ENCODE measurements at places on chromosomes 11 and 22.

DNA sequence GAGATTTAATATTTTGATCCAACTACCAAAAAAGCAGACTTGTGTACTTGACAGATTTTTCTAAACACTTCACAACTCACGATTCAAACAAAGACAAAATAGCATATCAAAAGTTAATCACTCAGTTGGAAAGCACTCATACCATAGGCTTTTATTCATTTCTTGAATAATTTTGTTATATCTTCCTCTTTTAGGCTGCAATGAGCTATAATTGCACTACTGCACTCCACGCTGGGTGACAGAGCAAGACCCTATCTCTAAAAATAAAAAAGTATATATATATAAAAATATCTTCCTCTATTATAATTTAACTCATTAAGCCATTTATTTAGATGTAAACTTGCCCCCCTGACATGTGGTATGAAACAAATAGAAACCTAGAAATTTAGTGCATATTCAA is 19.9 kb downstream of the SC5D start:
- no peak for DNase-seq

DNA sequence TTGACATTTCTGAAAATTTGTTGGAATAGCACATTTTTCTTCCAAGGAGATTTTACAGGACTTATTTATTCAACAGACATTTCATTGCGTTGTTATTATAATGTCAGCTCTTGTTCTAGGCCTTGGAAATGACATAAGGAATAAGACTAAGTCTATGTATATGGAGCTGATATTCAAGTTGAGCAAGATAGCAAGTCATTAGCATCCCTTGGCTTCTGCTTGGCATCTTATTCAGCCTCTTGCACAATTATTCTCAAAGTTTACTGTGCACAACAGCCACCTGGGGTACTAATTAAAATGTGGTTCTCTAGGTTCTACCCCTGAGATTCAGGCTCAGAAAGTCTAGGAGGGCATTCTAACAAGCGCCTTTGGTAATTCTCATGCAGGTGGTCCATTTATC is 304.8 kb upstream of the DDI1 start:
- no peak for DNase-seq

GRCh38 chr11:4032097-4032496 is 62.5 kb upstream of the RRM1 start:
- no peak for DNase-seq

GRCh38 chr22:48644997-48645396 is 1182.7 kb downstream of the BRD1 start:
- no peak for DNase-seq

DNA sequence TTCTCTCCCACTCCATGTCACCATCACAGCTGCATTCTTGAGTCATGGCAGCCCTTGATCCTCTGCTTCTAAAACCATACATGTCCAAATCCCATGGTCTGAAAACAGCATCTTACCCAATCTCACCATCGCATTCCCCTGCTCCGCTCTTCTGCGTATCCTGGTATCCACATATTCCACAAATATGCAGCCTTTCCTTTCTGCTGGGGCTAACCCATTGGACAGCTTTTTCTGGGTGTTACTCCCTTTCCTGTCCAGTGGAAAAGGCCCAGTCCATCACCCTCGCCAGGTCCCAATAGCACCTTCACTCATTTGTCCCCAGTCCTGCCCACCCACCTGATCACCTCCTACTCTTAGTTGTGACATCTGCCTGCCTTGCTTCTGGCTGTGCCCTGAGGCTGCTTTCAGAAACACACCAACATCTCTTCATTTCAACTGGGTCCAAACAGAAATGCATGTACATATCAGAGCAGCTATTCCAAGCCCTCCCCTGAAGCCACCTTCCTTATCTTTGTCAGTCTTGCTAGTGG is 237.6 kb upstream of the TBCEL start:
- no peak for DNase-seq

- no peak for DNase-seq
Measured at GRCh38 chr22:46171940-46172339, 21.6 kb downstream of the PPARA start.

DNA sequence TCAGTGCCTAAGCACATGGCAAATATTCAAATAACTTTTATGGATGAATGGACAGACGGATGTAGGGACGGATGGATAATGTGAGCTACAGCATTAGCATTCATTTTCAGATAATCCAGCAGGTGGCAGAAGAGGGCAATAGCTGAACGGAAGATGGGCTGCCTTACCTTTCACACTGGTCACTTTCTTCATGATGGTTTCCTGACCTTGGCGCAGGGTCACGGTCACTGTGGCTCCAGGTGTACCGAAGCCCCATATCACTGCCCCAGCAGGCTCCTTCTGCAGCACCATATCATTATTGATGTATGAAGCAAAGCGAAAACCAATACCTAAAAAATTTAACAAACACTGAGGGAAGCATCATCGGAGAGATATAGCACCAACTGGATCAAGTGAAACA is 4.3 kb downstream of the SIAE start:
- DNase-seq = peak; percentile 35

GRCh38 chr11:45272701-45273100 is 13.4 kb downstream of the SYT13 start:
- DNase-seq = no peak

DNA sequence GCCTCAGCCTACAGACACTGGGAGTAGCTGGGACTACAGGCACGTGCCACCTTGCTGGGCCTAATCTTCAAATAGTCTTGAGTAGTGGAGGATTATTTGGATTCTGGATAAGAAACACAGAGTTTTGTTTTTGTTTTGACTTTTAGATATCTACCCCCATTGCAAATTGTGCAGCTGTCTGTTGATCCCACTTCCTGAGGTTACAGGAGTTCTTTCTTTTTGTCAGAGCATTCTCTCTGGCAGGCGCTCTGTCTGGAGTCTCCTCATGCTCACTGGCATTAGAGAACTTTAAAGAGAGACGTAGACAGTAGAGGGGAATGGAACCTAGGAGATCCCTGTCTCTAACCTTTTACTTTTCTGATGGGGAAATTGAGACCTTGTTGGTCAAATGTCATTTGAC is 7.8 kb upstream of the ADAMTS8 start:
- DNase-seq = no peak

GRCh38 chr11:106088896-106089295 is 11.4 kb downstream of the AASDHPPT start:
- DNase-seq = no peak

DNA sequence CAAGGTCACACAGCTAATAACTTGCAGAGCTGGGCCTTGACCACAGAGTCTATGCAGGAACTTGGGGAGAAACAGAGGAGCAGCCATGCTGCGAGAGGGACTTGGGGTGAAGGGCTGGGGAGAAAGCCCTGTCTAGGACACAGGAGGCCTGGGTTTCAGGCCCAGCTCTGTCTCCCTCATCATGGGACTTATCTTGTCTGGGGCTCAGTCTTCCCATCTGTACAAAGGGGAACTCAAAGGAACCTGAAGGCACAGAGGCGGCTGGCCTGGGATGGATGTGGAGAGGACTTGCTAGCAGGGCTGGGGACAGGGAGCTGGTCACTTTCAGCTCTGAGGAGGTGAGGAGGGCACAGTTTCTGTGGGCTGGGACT is 36.9 kb upstream of the TPBGL start:
- no peak for DNase-seq

- DNase-seq = no peak
Measured at GRCh38 chr11:548700-549603, 11.6 kb downstream of the LMNTD2 start.

DNA sequence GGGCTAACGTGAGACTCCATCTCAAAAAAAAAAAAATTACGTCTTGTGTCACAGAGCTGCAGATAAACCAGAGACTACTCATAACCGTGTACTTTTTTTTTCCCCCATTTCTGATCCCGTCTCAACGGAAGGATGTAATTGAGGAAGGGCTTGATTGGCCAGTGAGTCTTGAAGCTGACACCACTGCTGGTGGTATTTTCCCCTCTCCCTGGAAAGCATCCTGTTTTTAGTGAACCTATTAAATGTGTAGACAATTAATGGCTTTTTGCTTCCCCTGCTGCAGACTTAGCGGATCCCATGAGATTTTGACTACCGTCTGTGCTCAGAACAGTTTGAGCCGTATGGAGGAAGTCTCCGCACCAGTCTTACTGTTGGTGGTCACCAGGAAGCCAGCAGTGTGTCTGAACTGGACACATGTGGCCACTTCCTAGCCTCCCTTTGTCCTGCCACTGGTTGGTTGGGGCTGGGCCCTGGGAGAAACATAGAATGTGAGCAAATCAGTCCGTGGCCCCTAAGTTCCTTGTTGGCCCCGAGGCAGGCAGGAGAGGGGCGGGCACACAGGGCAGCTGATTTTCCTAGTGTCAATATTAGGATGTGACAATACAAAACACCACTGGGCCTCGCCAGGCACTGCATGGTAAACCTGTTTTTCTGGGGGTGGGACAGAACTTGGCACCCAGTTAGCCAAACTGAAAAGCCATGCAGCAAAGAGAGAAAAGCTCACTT is 3.1 kb downstream of the BIK start:
- DNase-seq = no peak

GRCh38 chr22:22465782-22466181 is 42.8 kb downstream of the ZNF280B start:
- no peak for DNase-seq

GRCh38 chr11:72007587-72007986 is 8.9 kb downstream of the IL18BP start:
- no peak for DNase-seq

GRCh38 chr11:15280393-15280792 is 165.7 kb downstream of the INSC start:
- DNase-seq = no peak

GRCh38 chr11:50423208-50423607 is 390.5 kb downstream of the OR4C45 start:
- no peak for DNase-seq

- DNase-seq = no peak
Measured at GRCh38 chr11:111350811-111351210, 28.3 kb downstream of the POU2AF1 start.

DNA sequence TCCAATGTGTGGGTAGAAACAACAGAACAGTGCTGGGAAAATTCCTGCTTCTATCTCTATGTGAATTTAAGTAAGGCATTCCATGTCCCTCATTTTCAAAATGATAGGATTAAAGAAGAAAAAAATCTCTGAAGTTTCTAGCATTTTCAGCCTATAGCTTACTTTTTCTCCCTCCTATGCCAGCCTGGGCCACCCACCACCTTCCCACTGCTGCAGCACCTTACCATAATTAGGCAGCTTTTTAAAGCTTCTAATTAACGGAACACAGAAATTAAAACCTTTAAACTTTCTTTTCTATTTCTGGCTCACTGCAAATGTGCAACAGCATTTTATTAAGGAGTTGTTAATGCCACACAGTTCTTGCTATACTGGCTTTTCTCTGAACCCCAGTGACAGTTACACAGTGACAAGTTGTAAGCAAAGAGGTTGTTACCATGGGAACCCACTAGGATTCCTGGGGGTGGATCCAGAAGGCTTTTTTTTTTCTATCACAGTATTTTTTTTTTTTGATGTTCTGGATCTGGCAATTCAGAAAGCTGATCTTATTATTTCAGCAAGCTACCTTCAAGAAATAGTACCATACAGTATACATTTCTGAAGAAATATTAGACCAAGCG is 20.2 kb downstream of the CELF1 start:
- no peak for DNase-seq

DNA sequence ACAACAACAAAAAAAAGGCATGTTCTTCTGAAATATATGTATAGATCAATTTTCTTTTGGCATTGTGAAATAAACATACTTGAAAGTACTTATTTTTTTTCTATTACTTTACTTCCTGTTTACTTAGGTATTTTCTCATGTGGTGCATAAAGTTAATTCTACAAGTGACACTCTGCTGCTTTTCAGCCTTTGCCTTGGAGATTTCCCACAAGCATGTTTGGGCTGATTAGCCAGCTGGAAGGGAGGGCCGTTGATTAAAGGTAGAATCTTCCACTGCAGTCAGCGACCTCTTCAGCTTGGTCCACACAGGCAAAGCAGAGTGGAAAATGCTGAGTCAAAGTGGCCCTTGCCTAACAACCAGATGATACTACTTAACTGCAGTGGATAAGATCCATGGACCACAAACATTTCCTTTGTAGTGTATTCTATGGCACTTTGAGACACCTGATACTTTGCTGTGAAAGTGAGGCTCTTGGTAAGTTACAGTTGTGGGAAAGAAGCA is 176.0 kb downstream of the ARHGAP42 start:
- DNase-seq = no peak

DNA sequence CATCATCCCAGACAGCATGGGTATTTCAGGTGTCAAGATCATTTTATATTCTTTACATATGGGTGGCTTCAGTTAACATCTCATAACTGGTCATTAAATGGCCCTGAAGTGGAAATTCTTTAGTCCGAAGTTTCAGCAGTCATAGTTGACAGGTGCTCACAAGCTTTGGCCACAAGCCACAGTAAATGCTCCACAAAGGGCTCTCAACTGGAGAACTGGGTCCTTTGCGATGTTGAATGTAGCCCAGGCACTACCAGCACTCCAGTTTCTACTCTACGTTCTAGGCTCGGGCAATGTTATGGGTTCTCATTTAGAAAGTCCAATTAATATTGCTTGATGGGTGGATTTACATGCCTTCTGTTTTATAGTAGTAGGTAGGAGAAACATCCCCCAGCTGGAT is 206.3 kb downstream of the CWF19L2 start:
- no peak for DNase-seq

GRCh38 chr11:111344032-111344431 is 35.0 kb downstream of the POU2AF1 start:
- no peak for DNase-seq

- no peak for DNase-seq
Measured at GRCh38 chr11:18463439-18463838, 7.8 kb downstream of the LDHAL6A start.

GRCh38 chr11:123806249-123806648 is at the start of gene OR6M1:
OR6M1 (minus strand) TSS chr11:123806349; CDS start chr11:123806349, 0 bp downstream.
- DNase-seq = no peak

- DNase-seq = no peak
Measured at GRCh38 chr11:70807195-70807543, 408.8 kb downstream of the CTTN start.

- DNase-seq = no peak
Measured at GRCh38 chr11:121829159-121829643, 286.8 kb downstream of the BLID start.

- DNase-seq = no peak
Measured at GRCh38 chr11:41950470-41951143, 491.2 kb upstream of the LRRC4C start.
